ENCODE measurements at places on chromosomes 11 and 22.

DNA sequence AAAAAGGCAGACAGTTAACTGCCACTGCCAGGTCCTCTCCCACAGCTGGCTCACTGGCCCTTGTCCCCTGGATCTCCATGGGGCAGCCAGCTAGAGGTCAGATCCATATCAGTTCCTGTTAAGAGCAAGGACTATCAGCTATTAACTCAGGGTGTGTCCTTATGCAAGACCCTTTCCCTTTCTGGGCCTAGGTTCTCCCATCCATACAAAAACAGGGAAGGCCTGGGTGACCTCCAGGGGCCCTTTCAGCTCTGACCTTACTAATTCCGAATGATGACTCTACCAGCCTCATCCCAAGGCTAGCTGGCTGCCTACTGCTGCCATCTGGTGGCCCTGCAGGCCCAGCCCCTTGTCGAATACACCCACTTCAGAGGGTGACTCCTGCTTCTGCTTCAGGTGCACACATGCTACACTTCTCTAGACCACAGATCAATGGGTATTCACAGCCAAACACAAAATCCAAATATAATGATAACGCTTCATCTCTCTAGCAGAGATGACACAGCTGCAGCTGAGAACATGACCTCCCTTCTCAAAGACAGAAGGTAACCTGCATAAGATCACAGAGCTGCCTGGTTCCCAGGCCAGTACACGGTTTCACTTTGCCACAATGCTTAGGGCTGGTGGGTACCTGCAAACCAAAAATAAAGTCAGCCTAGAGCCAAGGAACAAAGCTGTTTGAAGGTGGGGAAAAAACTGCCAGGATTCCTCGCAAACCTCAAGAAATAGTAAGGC is 34.1 kb downstream of the SERGEF start:
- peak; percentile 23 for DNase-seq

GRCh38 chr11:10493041-10493663 is 38.1 kb downstream of the AMPD3 start:
- no peak for DNase-seq

GRCh38 chr22:42939451-42939881 is 75.5 kb downstream of the PACSIN2 start:
- DNase-seq: no peak

- DNase-seq: no peak
Measured at GRCh38 chr22:24752088-24752623, 22.4 kb downstream of the PIWIL3 start.

DNA sequence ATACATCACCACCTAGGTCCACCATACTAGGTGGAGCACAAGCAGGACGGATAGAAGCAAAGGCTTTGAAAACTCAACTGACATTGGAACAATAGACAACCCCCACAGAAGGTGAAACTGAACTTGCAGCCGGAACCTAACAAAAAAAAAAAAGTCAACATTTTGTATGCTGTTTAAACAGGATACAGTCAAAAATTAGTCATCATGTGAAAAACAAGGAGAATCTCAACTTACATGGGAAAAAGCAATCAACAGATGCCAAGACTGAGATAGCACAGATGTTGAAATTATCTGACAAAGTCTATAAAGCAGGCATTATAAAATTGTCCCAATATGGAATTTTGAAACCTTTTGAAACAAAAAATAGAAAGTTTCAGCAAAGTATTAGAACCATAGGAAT is 123.8 kb downstream of the RAB38 start:
- no peak for DNase-seq

DNA sequence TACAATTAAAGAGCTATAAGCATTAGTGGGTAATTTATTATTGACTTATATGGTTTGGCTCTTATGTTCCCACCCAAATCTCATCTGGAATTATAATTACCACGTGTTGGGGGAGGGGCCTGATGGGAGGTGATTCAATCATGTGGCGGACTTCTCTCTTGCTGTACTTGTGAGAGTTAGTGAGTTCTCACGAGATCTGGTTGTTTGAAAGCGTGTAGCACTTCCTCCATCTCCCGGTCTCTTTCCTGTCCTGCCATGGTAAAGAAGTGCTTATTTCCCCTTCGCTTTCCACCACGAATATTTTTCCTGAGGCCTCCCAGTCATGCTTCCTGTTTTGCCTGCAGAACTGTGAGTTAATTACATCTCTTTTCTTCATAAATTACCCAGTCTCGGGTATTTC is 28.1 kb upstream of the CHORDC1 start:
- peak; percentile 71 for DNase-seq

- DNase-seq: peak; percentile 29
Measured at GRCh38 chr11:16945671-16946469, 68.3 kb downstream of the PLEKHA7 start.

DNA sequence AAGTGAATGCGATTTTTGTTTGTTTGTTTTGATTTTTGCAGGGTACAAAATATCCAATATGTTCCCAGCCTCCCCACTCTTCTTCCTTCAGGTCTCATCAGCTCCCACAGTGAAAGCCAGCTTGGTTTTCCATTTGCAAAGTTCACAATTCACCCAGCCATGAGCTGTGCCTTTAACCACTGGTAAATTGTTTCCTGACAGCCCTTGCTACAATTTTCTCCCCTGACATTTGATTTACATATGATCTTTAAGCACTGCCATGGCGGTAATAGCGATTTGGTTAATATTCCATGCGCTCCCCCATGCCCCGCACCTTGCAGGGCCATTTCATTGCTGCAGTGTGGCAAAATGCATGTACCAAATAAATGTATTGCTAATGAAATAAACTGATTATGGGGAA is 385.9 kb downstream of the MIAT start:
- DNase-seq: no peak

DNA sequence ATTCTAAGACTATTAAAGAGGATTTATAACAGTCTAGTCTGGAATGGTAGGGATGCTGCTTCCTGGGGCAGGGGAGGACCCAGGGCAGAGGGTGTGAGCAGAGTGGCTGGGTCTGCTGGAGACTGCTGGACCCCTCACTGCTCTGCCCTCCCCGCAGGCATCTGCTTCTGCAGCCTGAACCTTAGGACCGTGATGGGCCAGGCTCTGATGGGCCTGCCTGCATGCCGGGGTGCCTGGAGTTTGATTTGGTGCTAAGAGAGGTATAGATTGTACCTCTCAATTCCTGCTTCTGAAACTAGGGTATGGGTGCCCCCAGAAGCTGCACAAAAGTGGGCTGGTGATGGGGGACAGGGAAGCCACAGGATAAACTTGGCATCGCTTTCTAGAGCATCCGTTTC is 54.9 kb downstream of the CD82 start:
- no peak for DNase-seq

DNA sequence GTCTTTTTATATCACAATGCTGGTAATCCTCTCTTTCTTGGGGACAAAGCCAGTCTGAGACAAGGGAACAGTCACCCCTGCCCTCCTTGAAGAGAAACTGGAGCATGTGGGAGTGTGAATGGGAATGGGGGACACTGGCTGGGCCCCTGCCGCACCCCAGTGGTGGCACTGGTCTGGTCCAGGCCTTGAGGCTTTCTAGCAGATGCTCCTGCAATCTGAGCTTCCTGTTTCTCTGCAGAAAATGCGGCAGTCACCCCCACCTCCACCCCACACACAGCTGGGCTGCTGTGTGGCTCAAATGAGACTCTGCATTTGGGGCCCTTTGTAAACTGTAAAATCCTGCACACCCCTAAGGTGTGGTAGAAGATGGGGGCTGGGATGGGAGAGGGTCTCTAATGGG is 6.6 kb upstream of the MARK2 start:
- DNase-seq: no peak

DNA sequence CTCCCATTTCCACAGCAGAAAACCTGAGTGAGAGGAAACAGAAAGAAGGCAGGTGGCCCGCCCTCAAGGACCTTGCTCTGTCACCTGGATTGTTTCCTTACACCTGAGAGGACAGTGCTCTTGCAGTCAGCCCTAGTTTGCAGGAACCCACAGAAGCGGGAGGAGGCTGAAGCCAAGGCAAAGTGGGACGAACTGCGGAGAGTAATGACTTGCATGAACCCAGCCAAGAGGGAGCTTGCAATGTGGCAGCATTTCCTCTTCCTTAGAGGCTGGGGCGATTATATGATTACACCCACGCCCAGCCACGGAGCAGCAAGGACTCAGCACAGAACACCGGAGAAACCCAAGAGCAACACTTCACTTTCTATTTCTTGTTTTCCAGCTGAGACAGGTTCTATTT is 102.6 kb downstream of the SPON1 start:
- DNase-seq: no peak

DNA sequence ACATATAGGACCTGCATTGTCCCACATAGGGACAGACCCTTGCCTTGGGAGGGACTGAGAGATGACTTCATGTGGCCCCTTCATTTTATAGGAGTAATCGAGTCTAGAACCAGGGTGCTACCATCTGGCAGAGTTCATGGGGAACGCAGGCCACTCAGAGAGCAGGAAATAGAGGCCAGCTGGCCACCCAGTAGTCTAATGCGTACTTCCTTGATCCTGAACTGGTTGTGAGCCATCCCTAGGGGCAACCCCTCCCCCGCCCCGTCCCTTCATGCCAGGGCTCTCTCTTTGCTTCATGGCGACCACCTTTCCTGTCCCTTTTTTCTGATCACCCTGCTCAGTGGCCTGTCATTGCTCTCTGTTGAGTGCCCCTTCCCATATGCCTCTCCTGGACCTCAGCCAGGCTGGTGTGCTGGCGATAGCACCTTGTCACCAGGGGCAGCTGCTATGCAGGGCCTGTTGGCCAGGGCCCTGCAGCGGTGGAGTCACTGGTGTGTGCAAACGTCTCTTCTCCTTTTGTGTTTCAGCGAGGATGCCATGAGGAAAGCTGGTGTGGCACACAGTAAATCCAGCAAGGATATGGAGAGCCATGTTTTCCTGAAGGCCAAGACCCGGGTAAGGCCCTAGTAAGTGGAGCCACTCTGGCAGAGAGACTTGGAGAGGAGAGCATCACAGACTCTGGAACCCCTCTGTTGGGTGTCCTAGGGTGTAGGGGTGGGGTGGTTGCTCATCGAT is 29.3 kb downstream of the MED15 start:
- DNase-seq: no peak
